HTR-8/SVneo (cell line): ENCODE measurements at places on chromosomes 2 and 18.

GRCh38 chr2:54149638-54150441 lies 34.4 kb downstream of the ACYP2 start:
- DNase-seq = no peak

- DNase-seq = peak; percentile 31
These were observed 16.7 kb upstream of the RAPH1 start for GRCh38 chr2:203551778-203552177.

GRCh38 chr2:34099377-34099776 lies 500.3 kb upstream of the FAM98A start:
- no peak for DNase-seq

DNA sequence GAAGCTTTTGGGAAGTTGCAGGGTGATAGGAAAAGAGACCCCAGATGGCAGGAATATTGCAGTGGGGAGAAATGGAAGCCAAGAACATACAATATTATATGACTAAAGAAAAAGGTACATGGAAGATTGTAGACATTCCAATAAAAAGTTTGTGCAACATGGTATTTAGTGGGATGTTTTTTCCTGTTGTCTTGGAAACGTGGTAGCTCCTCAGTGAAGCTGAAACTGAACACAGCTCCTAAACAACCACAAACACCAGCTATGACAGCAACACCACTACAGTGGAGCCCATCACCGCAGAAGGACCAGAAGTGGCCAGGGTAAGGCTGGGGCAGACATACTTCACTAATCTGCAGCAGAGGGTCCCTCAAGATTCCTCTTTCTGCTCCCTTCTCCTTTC lies 246.8 kb downstream of the CDH20 start:
- no peak for DNase-seq

DNA sequence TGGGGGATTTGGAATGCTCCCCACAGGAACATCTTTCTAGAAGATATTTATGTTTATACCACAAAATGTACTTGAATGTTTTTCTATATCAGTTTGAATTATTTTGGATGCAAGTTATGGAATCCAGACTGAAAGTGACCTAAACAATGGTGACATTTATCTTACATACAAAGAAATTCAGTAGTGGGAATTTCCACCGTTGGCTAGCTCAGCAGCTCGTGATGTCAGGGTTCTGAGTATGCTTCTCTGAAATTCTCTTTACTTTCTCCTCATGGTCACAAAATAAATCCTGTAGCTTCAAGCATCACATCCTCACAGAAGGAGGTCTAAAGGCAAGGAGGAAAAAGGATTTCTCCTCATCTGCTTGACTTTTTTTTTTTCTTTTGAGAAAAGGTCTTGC lies 105.3 kb downstream of the AKAIN1 start:
- DNase-seq = no peak

- DNase-seq = no peak
These were observed 6.0 kb downstream of the SLC4A3 start for GRCh38 chr2:219633276-219634065.

GRCh38 chr2:149100739-149101699 lies 62.5 kb downstream of the LYPD6B start:
- no peak for DNase-seq

GRCh38 chr2:220795705-220796104 lies 776.4 kb downstream of the EPHA4 start:
- DNase-seq = no peak

- no peak for DNase-seq
These were observed 35.2 kb upstream of the NAPG start for GRCh38 chr18:10490401-10491165.

- DNase-seq = no peak
These were observed 27.0 kb downstream of the TRAPPC12 start for GRCh38 chr2:3406501-3406900.

DNA sequence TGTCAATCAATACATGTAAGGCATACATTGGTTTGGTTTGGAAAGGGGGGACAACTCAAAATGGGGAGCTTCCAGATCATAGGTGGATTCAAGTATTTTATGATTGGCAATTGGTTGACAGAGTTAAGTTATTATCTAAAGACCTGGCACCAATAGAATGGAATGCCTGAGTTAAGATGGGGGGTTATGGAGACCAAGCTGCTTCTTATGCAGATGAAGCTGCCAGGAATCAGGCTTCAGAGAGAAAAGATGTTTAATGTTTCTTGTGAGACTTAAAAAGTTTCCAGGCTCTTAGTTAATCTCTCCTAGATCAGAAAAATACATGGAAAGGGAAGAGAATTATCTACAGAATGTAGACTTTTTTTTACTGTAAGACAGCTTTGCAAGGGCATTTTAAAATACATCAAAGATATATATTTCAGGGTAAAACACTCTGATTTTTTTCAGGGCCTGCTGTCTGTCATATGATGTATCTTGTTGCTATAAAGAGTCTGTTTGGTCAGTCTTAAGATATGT lies 1343.2 kb upstream of the LRRTM1 start:
- no peak for DNase-seq

GRCh38 chr18:6683112-6683876 lies 46.2 kb upstream of the ARHGAP28 start:
- DNase-seq = no peak

- DNase-seq = no peak
These were observed 45.9 kb upstream of the REG3G start for GRCh38 chr2:78979380-78980151.

DNA sequence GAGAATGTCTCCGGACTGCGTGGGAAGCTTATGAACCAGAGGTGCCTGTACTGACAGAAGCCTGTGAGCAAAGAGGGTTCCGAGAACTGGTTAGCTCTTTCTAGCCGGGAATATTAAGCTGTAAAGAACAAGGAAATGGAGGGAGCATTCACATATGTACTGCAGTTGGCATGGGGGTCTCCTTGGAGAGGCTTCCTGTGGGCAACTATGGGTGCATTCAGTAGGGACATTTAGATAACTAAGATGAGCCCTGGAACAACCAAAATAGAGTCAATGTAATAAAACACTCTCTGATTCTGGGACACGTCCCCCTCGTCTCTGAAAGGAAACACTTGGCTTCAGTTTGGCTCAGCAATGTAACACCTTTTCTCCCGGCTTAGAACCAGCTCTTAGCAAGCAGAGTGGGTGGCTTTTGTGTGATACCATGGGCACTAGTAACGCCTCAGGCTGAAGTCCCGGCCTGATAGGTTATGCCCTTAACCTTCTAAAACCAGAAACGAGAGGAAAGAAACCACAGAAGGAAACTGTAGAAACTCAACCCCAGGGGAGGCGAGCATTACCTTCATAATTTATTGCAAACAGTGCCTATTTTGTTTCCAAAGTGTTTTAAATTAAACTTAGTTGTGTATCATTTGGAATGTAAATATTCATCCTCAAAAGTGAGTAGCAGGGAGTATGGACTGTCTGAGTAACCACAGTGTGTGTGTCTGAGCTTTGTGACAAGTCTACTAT lies 48.8 kb upstream of the LPIN2 start:
- DNase-seq = no peak

DNA sequence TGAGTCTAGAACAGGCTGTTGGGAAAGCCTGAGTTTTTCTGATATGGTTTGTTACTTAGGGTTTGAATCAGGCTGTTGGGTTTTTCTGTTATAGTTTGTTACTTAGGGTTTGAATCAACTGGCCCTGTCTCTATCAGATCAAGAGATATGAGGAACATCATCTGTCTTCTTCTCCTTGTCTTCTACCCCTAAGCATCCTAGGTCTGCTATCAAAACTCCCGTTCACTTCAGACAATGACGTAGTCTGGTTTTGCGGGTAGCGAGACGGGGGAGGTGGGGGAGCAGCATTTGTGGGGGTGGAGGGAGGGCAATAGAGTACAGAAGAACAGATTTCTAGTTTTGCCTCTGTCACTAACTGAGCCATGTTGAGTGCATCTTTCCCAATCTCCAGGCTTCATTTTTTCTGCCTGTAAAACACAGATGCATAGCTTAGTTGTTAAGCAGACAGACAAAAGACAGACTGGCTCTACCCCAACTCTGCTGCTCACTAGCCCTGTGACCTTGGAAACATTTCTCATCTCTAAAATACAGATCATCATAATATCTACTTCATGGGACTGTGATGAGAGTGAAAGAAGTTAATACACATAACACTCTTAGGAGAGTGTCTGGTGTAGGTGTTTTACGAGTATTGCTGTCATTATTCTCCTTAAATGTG lies 9.1 kb downstream of the TNP1 start:
- DNase-seq = no peak

DNA sequence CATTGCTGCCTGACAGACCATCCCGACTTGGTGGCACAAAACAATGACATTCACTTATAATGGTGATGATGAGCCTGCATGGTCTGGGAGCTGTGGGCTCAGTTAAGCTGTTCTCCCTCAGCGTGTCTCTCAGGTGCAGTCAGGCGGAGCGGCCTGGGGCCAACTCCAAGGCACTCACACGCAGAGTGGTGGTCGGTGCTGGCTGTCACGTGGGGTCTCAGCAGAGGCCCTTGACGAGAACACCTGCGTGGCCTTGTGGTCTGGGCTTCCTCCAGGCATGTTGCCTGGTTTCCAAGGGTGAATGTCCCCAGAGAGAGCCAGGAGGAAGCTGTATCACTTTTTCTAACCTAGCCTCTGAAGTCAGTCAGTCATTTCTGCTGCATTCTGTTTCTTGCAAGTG lies 29.8 kb downstream of the ARMC9 start:
- DNase-seq = no peak

GRCh38 chr2:54897420-54898310 lies 152.6 kb downstream of the RTN4 start:
- no peak for DNase-seq

DNA sequence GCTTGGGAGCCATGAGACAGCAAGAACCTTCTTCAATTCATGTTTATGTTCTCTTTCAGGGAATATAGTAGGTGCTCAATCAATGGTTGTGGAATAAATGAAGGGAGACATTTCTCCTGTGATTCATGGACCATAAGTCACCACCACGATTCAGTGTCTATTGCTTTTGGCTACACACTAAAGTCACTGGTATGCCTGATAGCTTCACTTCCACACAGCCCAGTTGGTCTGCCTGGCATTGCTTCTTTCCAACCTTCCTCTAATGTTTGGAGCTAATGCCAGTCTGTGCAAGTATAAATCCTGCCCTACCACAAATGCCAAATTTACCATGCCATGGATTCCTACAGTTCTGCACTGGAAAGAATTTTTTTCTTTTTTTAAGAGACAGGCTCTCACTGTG lies 1.3 kb upstream of the CXCR1 start:
- DNase-seq = no peak

- DNase-seq = peak; percentile 44
These were observed 266.5 kb downstream of the HRH4 start for GRCh38 chr18:24726727-24727492.

- DNase-seq = no peak
These were observed 173.3 kb upstream of the MYCN start for GRCh38 chr2:15766911-15767597.

DNA sequence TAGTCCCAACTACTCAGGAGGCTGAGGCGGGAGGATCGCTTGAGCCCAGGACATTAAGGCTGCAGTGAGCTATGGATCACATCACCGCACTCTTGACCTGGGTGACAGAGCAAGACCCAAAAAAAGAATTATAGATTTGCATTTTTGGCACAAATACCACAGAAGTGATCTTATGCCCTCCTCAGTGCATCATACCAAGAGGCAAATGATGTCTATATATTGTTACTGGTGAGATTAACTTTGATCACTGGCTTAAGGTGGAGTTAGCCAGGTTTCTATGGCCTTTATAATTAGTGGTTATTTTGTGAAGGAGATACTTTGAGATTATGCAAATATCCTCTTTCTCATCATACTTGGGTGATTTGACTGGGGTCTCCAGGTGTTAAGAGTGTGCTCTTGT lies 22.1 kb upstream of the CATIP start:
- DNase-seq = no peak

DNA sequence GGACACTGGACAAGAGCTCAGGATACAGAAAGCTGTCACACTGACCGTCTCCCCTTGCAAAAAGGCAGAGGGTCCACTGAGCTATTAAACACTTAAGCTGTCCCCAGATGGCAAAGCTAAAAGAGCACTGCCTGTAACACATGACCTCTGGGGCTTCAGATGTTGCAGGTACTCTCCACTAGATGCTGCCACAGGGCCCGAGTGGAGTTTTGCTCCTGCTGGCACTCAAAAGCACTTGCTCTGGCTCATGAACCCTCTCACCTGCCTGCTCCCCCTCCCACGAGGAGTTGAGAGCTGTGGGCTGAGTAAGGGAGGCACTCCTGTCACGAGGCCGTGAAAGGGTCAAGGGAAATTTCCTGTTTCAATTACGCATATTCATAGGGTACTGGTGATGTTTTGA lies 227.9 kb downstream of the PRKCE start:
- DNase-seq = no peak

DNA sequence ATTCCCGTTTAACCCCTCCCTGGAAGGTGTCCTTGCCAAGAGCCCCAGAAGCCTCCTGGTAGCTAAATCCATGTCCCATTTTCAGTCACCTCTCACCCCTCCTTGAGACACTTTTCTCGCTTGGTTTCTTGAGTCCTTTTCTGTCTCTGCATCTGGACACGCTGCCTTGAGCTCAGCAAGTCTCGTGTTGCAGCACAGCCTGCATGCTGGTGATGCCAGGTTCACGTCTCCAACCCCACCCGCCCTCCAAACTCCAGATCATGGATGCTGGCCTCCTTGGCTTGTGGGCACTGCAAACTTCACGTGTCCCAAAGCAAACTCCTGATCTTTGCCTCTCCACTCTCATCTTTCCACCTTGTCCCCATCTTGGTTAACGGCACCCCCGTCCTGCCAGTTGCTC lies 39.3 kb downstream of the CENPO start:
- DNase-seq = no peak

DNA sequence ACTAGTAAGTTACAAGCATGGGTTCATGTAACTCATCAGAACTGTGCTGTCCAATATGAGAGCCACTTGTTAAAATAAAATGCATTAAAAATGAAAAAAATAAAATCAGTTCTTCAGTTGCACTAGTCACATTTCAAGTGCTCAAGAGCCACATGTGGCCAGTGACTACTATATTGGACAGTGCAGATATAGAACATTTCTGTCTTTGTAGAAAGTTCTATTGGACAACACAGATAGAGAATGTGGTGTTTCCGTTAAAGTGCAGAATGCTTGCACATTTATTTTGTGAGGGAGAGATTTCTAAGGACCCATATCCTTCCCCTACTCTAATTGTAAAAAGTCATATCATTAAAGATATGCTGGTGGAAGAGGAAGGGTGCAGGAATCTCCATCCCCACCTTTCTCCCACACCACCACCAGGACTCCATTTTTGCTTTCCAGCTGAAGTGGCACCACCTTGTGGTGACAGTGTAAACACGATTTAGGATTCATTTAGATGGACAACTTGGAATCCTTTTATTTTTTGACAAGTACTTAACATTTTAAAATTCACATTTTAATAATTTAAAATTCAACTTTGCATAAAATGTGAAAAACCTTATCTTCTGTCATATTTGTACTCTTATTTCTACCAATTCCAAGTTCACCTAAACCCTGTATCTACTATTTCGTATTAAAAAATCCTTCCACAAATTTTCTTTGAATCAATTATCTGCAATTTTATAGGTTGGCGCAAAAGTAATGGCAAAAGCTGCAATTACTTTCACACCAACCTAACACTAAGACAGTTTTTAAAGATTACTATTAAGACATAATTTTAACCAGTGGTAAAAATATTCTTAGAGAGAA lies 9.4 kb upstream of the CD302 start:
- peak; percentile 52 for DNase-seq
